ENCODE measurements at places on chromosomes 5 and 9. TPM values are rescaled to one million over a fixed set of nuclear protein-coding genes. Genes with fewer than 3 reads are reported as not detected.
A peak's percentile ranks its signal among the peaks of the same experiment; 100 is the strongest.

DNA sequence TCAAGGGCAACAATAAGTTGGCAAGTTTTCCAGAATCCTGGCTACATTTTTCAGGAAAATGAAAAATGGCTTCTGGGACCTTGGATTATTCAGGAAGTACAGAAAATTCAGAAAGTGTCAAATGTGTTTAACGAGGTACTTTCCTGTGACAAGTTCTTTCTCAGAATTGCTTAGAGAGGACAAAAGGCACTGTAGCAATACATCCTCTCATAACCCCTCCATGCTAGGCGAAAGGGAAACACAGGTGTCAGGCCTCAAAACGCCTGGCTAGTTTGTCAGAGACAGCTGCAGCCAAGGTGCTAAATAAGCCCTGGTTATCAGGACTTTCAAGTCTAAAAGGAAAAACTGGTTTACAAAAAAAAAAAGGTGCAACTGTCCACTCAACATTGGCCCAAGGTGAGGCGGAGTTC is 115.2 kb downstream of the GNAQ start:
- no peak for DNase-seq

GRCh38 chr9:79477955-79478771 is 93.6 kb upstream of the TLE4 start:
- peak; percentile 56 for DNase-seq

The PTPA gene
- 113 TPM for total RNA-seq

The NFIB gene
- 13.0 TPM for total RNA-seq

DNA sequence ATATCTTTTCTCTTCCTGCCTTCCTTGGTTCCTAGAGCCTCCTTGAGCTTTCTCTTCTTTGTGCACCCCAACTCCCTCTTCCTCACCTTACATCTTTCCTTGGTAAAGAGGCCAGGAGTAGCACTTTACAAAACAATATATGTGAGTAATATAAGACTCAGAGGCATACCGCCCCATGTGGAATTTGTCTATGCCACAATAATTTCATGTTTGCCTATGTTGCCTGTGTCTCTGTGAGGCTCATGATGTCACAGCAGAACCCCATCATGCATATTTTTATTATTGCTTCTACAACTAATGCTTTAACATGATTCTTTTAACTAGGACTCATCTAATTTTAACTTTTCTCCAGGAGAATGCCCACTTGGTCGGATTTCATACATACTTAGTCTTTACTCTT is 15.0 kb upstream of the LVRN start:
- peak; percentile 51 for DNase-seq

The PGM5 gene
- total RNA-seq: not detected

The ENG gene
- 47.5 TPM for total RNA-seq

- DNase-seq: peak; percentile 59
Observed at GRCh38 chr5:84274585-84275468, 109.9 kb downstream of the EDIL3 start.

The SLC45A2 gene
- 0.19 TPM for total RNA-seq

The CCDC192 gene
- not detected for total RNA-seq

DNA sequence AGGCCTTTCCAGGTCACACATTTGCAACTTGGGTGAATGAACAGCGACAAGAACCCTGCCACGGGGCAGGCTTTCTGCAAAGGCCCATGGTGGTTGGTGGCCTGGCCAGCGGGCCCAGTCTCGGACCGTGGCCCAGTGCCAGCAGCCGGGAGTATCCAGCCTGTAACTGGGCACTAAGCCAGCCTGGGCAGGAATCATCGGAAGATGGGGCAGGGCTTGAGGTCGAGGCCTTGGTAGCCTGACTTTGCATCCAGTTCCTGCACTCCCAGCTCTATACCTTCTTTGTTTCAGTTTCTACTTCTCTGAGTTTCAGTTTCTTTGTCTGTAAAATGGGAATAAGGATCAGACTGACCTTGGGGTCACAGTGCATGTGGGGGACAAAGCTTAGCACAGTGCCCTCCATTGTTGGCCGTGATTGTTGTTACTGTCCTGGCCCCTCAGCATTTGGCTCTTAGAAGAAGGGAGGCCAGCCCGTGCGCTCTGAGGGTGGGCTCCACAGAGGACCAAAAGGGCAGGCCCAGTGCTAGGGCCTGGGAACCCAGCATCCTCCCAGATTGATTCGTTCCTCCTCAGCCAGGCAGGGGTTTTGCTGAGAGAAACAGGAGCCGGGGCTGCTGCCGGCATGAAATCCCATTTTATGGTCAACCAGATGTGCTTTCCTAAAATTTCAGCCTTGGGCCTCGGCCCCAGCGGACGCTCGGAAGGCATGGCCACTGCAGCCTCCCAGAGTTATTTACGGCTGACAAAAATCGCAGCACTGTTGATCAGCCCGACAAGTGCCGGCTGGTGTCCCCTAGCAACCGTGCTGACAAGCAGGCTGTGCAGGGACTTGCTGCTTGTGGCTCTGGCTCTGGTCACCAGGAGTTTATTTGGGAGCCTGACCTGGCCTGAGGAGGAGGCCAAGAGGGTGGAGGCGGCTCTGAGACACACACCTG is 43.6 kb downstream of the JADE2 start:
- DNase-seq: peak; percentile 80

GRCh38 chr5:113336975-113337374 is 97.8 kb downstream of the TSSK1B start:
- DNase-seq: peak; percentile 77
